ENCODE measurements at places on chromosomes 6 and 20.

GRCh38 chr6:39035681-39036080 is 12.9 kb upstream of the GLP1R start:
- no peak for DNase-seq

DNA sequence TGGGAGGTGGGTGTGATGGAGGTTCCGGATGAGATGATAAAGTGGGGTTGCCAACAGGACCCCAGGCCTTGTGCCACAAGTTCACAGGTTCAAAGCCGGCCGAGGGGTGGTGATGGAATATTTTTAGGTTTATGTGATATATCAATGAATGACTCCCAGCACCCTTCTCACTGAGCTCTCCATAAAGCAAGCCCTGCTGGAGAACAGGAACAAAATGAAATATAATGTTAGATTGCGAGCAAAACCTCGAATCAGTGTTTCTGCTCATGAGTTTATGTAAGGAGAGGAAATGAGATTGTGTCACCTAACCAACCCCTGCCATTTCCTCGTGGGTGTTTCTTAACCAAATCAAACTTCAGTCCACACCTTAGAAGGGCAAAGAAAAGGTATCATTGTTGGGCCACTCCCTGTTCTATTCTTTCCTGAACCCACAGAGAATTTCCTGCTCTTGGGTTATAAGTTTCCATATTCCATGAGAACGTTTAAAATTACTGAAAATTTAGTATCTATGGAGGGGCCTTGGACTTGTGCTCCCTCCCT is 192.2 kb upstream of the EXOC2 start:
- no peak for DNase-seq

- peak; percentile 68 for DNase-seq
These were observed 61.4 kb upstream of the CSE1L start for GRCh38 chr20:48984575-48985219.

- no peak for DNase-seq
These were observed 74.8 kb downstream of the ADGRB3 start for GRCh38 chr6:68709882-68710281.

- DNase-seq, result no peak
These were observed 221.4 kb downstream of the PKHD1 start for GRCh38 chr6:51865996-51866395.

GRCh38 chr6:161744211-161745067 is 470.6 kb upstream of the AGPAT4 start:
- no peak for DNase-seq

GRCh38 chr6:3757241-3757641 is 5.7 kb upstream of the PXDC1 start:
- DNase-seq, result no peak

DNA sequence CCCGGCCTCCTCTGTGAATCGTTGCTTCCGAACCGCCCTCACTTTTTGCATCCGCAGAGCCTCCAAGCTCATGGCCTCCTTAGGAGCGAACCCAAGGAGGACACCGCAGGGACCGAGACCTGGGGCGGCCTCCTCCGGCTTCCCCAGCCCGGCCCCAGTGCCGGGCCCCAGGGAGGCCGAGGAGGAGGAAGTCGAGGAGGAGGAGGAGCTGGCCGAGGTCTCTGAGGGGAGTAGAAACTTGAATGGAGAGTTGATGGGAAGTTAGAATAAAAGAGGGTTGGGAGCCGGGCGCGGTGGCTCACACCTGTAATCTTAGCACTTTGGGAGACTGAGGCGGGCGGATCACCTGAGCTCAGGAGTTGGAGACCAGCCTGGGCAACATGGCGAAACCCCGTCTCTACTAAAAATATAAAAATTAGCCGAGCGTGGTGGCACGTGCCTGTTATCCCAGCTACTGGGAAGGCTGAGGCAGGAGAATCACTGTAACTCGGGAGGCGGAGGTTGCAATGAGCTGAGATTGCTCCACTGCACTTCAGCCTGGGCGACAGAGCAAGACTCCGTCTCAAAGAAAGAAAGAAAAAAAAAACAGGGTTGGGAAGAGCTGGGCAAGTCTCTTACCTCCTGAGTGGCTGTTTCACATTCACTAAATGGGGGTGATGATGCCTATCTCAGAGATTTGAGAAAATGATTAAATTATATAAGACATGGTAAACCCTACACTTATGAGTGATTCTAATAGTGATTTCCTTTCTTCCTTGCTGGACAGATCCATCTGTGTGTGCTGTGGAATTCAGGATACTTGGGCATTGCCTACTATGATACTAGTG is 805 bp downstream of the MSH5 start:
- DNase-seq, result no peak

DNA sequence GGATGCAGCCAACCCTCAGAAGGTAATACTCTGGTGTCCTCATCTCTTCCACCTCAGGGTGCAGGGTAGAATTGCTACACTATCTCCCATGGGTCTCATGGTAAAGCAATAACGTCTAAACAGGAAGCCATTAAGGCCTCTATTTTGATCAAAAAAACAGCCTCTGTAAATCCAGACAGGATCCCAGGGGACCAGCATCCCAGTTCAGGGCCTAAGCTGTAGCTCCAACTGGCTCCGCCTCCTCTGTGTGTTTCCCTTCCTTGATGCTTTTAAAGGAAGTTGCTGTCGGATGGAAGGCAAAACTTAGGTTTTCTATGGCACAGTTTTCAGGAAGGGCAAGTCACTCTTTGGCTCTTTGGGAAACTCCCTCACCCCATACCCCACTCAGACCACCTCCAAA is 222.0 kb downstream of the MAFB start:
- DNase-seq, result no peak

GRCh38 chr6:107075951-107076381 is 39.3 kb downstream of the BEND3 start:
- DNase-seq, result peak; percentile 57

- no peak for DNase-seq
These were observed 125.5 kb upstream of the TMEM170B start for GRCh38 chr6:11412011-11412424.

GRCh38 chr20:32052778-32053362 is 828 bp downstream of the HCK start:
- no peak for DNase-seq

DNA sequence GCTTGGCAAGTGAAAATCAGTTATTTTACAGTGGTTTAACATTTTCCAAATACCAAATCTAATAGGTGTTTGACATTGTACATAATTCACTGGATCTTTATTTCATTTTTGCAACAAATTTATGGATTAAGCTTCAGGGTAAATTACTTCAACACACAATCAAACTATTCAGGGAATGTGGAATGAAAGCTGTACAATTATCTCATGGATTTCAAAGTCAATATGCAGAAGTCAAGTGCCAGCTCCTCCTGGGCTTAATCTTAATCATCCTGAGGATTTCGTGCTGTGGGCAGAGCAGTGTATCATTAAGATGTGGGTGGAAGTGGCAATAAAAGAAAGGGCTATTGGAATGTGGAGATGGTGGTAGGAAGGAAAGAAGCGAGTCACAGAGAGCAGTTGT is 548.8 kb downstream of the COL12A1 start:
- no peak for DNase-seq

DNA sequence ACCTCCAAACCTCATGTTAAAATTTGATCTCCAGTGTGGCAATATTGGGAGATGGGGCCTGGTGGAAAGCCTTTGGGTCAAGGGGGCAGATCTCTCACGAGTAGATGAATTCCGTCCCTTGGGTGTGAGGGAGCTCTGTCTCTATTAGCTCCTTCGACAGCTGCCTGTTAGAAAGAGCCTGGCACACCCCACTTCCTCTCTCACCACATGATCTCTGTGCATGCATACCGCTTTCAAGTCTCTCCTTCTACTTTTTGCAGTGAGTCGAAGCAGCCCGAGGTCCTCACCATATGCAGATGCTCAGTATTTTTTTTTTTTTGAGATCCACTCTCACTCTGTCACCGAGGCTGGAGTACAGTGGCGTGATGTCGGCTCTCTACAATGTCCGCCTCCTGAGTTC is 176.9 kb downstream of the SYNDIG1 start:
- peak; percentile 64 for DNase-seq

- peak; percentile 59 for DNase-seq
These were observed 54.8 kb upstream of the AKIRIN2 start for GRCh38 chr6:87756858-87757257.
